ENCODE measurements at places on chromosomes 1 and 21.

DNA sequence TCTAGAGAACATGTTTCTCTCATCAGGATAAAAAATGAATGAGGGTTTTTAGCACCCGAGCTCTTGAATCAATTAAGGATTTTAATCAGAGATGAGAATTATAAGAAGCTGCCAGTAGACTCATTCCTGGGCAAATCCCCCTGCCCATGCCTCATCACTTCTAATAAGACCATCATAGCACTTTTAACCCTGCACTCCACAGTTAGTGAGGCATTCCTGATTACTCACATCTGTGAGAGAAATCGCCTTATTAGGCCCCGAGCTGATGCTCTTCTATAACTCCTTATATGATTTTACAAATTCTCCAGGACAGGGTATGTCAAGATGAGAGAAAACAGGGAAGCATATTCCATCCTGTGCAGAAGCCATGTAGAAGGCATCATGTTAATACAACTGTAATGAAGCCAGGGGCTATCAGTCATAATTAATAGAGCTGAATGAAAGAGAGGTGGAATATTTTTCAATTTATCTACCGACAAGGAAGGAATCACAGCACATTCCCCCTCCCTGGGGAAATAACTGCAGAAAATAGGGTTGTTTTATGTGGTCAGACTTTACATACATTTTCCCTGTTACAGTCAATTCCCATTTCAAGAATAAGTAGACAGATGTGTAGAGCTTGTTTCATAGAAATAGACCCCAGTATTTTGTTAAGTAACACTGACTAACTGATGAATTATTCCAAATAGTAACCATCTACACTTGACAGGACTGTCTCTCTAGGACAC lies 272.7 kb downstream of the HHIPL2 start:
- no peak for ATAC-seq

DNA sequence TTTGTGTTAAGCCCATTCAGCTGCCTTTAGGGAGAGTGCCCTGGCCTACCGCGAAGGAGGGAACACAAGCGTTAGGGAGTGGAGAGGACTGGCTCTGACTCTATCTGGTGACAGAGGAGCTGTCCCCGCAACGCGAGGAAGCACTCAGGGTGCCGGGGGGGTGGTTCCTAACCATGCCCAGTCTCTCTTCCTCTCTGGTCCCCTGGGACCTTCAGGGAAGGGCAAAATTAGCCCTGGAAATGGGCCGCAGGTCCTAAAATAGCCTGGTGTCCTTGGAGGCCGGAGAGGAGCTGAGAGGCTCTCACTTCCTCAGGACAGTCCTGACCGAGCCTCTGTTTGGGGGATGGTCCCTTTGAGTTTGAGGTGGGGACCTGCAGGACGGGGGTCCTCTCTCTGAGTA lies 5.8 kb downstream of the SLC45A1 start:
- ATAC-seq: peak; percentile 37

DNA sequence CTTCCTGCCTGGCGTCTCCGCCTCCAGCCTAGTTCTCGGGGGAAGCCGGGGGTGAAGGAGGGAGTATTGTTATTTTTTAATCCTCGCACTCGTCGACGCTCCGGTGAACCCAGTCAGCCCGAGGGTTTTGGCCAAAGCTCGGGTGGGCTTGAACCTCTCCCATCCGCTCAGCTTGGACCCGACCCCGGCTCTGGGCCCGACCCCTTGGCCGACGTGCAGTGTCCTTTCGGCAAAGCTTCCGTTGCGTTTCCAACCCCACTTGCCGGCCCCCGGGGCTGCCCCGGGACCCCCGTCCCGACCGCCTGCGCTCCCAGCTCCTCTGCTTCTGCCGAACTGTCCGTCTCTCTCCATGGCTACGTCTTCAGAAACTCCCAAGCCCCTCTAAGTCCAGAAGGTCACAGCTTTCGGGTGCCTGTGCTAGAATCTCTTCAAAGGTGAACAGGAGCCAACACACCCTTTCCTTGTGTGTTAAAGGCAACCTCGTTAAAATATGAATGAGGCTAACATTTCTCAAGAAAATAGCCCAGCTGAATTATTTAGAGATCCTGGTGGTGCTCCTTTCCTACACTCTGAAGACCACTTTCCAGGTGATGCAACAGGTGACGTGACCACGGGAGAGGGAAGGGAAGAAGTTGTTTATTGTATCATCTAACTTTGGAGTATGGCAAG lies 647 bp downstream of the DESI2 start:
- no peak for ATAC-seq

GRCh38 chr1:34984793-34985608 lies at the start of gene TMEM35B:
TSS of gene TMEM35B (minus strand) at chr1:34985347. CDS start at chr1:34985305, 42 bp downstream.
- peak; percentile 87 for ATAC-seq

GRCh38 chr1:83897516-83897915 lies 101.4 kb downstream of the TTLL7 start:
- no peak for ATAC-seq

All from gastroesophageal sphincter (tissue), 4 donors.